ENCODE measurements at places on chromosomes 2 and 18.

GRCh38 chr2:29920631-29921559 lies 491 bp downstream of the ALK start:
- DNase-seq, result peak; percentile 3

GRCh38 chr2:240638512-240639160 lies 13.4 kb downstream of the GPR35 start:
- DNase-seq, result no peak

- peak; percentile 33 for DNase-seq
Measured at GRCh38 chr2:232008907-232009638, 47.6 kb downstream of the DIS3L2 start.

GRCh38 chr2:242065426-242065825 lies 195.9 kb downstream of the RTP5 start:
- no peak for DNase-seq

DNA sequence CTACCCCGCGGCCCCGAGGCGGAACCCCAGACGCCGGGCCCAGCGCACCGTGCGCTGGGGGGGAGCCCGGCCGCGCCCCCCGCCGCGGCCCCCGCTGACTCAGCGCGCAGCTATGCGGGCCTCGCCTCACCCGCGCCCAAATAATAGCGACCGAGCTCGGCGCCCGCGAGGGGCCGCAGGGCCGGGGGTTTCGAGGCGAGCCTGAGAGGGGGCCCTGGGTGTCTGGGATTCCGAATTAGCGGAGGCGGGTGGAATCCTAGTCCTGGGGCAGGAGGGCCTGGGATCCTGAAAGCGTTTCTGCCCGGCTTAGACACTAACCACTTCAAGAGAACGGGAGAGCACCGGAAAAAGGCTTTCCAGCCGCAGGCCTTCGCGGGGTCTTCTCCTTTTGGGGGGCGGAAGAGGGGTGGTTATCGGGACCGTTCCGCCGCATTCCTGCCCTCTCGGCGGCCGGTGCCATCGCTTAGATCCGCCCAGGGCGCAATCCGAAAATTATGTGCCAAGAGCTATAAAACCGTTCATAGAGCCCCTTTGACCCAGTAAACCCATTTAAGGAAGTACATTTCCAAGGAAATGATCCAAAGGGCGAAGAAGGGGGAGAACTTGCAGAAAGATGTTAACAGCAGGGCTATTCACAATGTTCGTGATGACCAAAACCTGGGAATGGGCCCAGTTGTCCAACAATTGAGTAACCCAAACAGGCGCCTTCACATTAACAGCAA lies 681 bp upstream of the ROCK2 start:
- peak; percentile 63 for DNase-seq

DNA sequence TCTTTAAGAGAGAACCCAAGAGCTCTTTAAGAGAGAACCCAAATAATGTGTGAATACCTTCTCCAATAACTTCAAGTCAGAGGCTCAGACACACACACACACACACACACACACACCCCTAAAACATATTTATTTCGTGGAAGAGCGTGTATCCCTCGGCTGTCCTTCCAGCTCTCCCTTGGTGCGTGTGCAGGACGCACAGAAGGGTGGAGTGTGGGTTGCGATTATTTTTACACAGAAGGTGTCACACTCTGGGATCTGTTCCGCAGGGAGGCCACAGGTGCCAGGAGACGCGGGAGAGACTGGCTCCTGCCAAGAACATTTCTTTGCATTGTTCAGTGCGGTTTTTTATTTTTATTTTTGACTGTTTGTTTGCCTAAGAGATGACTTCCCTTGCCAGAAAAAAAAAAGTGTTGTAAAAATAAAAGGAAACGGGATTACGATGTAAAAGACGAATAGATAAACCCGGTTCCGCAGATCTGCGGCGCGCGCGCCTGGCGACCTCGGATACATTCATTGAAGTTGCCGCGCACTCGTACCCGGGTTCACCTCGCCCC lies 47.3 kb upstream of the ATP6V1B1 start:
- no peak for DNase-seq

DNA sequence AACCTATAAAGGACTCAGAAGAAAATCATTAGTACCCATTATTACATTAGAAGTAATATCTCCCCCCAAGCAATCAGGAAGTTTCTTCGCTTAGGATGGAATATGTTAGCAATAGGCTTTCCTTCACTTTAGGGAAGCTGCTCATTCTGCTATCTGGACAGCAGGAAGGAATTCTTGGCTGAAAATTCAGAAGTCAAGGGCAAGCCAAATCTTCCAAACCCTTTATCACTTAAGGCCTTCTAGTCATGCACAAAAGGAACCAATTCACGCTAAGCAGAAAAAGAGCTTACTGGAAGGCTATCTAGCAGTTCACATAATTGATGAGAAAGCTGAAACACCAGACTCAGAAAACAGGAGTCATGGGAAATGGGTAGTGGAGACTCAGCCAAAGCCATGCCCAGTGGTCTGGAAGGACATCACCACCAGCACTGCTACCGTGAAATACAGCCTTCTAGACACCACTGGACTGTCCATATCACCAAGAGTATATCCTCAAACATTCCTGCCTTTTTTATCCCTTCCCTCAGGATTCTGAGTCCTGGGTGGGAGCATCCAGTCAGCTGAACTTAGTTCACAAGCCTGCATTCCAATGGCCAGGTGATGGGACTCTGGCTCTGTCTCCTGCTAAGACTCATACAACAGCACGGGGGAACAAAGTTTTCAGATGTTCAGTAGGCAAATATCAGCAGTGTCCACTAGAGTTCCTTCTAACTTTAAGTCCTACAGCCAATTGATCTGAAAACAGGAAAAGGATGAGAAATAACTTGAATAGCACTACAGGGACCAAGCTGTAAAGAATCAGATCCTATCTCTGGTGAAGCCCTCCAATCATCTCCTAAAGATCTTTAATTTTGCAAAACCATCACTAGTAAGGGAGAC lies 14.8 kb upstream of the ADAM17 start:
- no peak for DNase-seq

DNA sequence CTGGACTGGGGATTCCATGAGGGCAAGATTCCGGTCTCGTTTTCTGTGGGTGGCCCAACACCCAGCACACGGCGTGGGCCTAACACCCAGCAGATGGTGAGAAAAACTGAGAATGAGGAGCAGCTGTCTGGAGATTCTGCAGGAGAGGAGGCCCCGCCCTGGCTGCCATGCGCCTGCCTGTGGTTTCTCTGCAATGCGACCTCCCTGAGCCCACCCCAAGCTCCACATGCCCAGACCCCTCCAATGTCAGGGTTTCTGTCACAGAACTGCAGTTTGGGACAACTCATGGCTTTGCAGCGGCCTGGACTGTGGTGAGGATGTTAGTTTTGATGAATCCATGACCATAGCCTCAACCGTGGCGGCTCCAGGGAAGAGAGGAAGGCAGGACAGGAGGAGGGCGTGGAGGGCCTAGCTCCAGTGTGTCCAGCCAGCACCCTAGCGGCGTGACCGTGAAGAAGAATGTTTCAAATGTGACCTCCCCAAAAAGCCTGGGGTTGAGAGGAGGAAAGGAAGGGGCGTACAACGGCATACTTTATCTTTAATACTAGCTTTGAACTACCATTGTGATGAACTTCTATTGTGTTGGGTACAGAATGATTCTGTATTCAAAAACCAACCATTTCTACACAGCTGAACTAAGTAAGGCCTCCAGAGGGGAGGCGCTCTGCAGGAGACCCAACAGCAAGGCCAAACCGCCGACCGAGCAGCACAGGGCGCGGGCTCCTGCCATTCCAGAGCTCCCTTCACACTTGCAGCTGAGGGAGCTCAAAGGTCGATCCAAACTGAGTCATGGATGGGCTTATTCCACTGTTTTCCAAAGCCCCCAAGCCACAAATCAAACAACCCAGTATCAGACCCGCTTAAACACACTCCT lies 3.4 kb downstream of the PXDN start:
- no peak for DNase-seq

- no peak for DNase-seq
Measured at GRCh38 chr2:203143391-203143790, 95.4 kb upstream of the CYP20A1 start.

DNA sequence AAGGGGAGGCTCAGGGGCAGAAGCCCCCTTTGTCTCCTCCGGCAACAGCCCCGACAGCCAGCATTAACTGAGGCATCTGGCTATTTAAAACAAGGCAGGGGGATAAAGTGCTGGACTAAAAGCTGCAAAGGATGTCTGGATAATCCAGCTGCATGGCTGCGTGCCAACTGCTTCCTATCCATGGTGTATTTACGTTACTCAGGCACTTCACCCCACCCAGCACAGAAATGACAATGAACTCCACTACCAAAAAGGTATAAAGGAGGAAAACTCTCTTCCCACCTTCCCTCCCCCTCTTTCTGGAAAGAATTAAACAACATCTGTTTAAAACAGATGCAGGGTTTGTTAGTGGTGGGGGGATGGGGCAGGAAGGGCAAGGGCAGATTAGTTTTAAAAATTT lies 82.5 kb downstream of the SPRED2 start:
- no peak for DNase-seq

GRCh38 chr2:70475266-70475665 lies 78.4 kb downstream of the TGFA start:
- DNase-seq, result no peak

DNA sequence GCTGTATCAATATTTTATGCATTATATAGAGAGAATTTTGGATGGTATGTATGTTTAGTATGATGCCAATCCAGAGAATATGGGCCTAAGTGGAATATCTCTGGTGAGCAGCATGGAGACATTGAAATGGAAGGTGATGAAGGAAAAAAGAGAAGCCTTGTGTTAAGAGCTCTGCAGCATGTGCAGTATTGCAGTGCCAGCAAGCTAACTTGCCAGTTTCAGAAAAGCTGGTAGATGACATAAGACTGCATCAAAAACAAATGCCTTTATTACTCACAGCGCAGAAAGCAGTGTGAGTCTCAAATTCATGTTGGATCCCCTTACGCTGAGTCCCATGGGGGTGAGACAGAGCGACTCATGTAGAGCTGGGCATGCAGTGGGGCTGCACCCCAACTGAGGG lies 280.2 kb downstream of the CTNNA2 start:
- DNase-seq, result no peak

GRCh38 chr18:68707646-68708045 lies 7.3 kb downstream of the TMX3 start:
- DNase-seq, result peak; percentile 52

DNA sequence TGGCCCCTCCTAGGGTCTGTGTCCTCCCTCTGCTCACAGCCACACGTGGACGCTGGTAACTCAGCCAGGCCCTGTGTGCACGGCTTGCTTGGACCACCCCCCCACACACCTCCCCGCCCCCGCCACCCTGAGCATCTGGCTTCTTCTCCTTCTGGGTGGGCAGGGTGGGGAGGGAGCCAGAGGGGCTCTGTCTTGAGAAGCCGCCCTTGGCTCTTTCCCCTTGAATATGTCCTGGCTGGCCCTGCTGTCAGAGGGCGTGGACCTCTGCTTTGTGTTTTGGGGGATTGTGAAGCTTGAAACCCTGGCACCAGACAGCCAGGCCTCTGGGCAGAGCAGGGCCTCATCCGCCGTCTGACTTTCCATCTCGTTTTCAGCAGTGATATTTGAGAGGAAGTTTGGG lies 72.1 kb downstream of the GLI2 start:
- no peak for DNase-seq

DNA sequence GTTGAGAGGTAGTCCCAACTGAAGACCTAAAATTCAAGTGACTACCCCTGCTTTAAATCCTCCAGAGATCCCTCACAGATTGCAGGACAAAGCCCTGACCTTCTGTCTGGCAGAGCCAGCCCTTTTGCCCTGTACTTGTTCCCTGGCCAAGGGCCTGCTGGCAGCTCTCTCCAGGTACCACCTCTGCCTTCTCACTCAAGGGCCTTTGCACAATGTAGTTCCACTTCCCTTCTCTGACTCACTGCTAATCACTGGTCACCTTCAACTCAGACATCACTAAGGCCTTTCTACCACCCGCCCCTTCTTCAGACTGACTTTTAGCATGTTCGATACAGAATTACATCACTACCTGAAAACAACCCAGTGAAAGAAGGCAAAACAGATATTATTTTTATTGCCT lies 411.0 kb downstream of the TMEM182 start:
- DNase-seq, result peak; percentile 72

DNA sequence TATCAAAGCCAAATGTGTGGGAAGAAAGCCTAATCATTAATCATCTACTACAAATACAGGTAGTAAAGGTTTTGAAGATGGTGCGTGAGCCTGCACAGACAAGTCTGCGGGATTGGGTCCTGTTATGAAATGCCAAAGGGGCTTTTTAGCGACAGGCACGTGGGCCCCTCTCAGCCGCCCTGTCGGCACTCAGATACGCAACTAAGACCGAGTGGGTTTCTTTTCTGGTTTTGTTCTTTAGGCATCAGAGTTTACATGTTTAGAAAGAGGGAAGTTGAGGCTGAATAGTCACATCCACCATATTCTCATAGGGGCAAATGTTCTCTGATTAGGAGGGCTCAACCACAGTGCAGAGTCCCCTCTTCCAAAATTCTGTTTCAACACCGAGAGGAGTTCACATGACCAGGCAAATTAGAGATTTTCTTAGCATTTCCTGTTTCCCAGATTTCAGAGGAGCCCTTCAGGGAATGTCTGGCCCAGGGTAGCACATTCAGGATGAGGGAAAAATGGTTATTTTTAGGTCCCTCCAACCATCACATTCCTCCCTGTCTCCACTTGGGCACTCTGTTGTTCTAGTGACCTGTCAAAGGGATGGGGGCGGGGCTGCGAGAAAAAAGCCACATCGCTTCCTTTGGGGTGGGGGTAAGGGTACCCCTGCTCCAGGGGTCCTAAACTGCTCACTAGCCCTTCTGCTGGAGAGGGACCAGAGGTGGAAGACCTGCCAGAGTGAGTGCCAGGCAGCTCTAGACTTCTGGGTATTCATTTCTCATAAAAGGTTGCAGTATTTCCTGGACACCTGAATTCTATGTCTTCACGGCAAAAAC lies 159.2 kb downstream of the BCL2 start:
- no peak for DNase-seq

GRCh38 chr2:67214585-67215185 lies 182.4 kb upstream of the ETAA1 start:
- DNase-seq, result no peak

DNA sequence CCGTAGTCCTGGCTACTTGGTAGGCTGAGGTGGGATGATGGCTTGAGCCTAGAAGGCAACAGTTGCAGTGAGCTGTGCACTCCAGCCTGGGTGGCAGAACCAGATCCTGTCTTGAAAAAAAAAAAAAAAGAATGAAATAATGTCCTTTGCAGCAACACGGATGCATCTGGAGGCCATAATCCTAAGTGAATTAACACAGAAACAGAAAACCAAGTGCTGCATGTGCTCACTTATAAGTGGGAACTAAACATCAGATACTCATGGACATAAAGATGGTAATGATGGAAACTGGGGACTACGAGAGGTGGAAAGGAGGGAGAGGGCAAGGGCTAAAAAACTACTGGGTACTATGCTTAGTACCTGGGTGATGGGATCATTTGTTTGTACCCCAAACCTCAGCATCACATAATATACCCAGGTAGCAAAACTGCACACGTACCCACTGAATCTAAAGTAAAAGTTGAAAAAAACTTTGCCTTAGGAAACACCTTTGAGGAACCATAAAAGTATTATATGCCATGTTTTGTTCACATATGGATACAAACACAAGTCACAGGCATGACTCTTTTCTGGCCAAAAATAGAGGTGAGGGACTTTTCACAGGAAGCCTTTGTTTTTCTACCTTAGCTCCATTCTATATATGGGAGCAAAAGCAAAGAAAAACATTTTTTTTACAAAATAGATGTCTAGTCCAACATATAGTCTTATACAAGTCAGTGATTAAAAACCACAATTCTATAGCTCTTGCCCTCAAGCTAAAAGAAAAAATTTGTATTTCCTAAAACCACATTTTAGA lies 36.6 kb downstream of the GPR155 start:
- no peak for DNase-seq

Measured in kidney tubule cell (primary cell).